ENCODE measurements at places on chromosomes 7 and 10.

GRCh38 chr10:120749856-120750566 is 101.2 kb upstream of the WDR11 start:
- DNase-seq: no peak

GRCh38 chr10:48554656-48555055 is 50.2 kb downstream of the ARHGAP22 start:
- DNase-seq: no peak

DNA sequence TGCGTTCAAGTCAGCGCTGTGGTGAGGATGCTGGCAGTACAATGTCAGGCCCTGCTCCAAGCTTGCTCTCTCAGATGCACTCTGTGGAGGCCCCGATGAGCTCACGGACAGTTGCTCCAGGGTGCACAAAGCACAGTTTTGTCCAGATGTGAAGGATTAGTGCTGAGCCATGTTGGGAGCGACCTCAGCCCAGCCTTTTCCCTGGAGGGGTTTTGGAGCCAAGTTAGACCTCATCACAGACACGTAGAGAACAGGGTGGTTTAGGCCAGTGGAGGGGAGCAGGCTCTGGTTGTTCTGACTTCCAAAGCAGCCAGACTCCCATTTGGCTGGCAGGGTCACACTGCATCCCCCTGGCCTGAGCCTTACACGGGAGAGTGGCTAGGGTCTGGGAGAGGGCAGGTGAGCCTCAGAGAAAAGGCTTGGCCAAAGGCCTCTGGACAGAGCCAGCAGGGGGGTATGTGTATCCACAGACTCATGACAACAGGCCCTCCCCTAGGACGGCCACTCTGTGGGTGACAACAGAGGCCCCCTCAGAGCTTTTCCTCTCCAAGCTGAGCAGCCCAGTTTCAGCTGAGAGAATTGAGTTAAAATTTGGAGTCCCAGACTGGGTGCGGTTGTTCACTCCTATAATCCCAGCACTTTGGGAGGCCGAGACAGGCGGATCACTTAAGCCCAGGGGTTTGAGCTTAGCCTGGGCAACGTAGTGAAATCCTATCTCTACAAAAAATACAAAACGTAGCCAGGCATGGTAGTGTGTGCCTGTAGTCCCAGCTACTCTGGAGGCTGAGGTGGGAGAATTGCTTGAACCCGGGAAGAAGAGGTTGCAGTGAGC is 4.7 kb downstream of the PLAC9 start:
- DNase-seq: no peak

GRCh38 chr10:89887830-89888229 is 186.4 kb downstream of the KIF20B start:
- no peak for DNase-seq

GRCh38 chr7:157432541-157432956 is 95.7 kb downstream of the DNAJB6 start:
- peak; percentile 58 for DNase-seq

GRCh38 chr7:18116661-18117060 is 89.0 kb upstream of the PRPS1L1 start:
- DNase-seq: no peak

- no peak for DNase-seq
Observed at GRCh38 chr10:47418321-47418720, 34.2 kb upstream of the ZNF488 start.
